Memory B cell (primary cell): ENCODE measurements at places on chromosomes 3 and 15.
A peak's percentile ranks its signal among the peaks of the same experiment; 100 is the strongest.

GRCh38 chr3:55468251-55468650 is 18.9 kb downstream of the WNT5A start:
- DNase-seq = no peak

DNA sequence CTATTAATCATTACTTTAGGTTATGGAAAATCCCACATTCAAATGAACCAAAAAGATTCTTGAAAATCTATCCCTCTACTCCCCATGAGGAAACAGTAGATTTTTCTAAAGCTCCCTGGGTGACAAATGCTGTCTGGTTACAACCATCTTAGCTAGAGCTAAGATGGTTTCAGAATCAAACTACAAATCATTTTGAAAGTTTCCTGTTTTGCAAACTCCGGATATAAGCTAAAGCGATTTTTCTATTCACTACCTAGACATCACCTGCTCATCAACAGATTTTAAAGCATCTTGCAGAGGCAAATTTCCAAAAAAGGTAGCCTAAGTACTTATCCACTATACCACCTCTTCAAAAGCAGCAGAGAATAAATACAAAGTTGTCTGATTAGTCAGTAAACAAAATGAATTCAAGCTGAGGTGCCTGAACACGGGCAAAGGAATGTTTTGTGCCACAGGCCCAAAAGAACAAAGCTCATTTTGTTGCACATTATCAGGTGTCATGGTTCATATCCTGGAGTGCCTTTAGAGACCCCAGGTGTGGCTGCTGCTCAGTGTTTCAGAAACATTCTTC is 204.9 kb downstream of the TNIK start:
- no peak for DNase-seq

DNA sequence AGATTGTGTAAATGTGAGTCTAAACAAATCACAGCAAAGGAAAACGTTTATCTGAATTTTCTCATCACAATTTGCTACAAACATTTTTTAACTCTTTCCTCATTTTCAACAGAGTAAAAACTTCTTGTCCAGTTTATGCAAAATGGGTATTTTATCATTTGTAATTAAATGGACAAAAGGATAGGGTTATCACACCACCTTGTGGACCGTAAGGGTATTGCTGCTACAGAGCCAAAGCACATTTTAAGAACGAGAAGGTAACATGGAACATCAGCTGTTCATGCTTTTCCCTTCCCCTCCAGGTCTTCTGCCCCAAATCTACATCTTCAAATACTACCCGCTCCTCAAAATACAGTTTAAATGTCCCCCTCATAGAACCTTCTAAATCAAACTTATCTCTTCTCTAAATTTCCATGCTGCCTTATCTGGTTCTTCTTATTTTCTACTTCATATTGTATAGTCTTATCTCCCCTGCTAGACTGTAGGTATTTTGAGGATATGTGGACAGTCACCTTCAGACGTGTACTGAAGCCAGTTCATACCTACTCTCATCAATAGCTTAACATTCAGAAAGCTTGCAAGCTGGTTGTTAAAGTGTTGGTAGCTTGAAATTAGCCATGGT is 12.8 kb upstream of the SETMAR start:
- peak; percentile 31 for DNase-seq

- no peak for DNase-seq
Measured at GRCh38 chr15:57085267-57085666, 166.8 kb downstream of the TCF12 start.

DNA sequence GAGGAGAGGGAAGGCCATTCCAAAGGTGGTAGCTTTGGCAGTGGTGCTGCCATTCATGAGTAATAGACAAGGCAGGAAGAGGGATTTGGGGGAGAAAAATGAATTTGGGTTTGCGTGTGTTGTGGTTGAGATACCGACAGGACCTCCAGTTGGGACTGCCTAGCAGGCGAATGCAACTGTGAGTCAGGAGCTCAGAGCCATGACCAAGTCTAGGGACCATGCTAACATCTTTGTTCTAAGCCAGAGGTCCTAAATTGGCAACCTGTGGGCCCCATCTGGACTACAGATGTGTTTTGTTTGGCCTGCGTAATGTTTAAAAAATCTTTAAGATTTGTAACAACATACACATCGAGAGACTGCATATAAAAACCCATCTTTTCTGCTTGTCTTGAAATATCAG is 61.6 kb downstream of the SAMMSON start:
- no peak for DNase-seq

GRCh38 chr3:189361103-189361835 is 189.5 kb downstream of the TPRG1 start:
- DNase-seq = no peak

DNA sequence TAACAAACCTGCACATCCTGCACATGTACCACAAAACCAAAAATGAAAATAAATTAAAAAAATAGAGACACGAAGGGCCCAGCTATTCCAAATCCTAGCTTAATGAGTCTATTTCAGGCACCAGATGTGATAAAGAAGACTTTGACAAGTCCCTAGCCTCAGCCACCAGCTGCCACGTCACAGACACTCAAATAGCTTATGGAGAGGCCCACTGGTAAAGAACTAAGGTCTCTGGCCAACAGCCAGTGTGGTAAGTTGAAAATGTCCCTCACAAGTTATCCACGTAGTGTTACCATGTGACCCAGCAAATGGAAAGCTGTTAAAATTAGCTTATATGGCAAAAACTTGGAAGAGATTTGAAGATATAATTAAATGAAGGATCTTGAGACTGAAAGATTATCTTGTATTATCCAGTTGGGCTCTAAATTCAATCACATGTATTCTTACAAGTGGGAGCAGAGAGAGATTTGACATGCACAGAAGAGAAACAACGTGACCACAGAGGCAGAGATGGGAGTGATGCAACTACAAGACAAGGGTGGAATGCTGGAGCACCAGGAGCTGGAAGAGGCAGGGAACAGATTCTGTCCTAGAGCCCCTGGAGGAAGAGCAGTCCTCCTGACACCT is 10.9 kb downstream of the ACSBG1 start:
- DNase-seq = no peak

DNA sequence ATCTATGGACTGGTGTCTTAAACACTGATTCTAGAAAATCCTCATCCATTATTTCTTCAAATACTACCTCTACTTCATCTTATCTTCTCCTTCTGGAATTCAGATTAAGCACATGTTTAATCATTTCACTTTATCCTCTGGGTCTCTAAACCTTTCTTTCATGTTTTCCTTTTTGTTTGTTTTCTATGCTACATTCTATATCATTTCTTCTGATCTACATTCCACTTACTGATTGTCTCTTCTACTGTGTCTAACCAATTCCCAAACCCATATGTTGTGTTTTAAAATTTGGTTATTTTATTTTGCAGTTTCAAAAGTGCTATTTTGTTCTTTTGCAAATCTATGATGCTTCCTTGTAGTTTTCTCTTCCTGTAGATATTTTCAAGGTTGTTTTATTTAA is 31.7 kb downstream of the CCR4 start:
- DNase-seq = no peak

GRCh38 chr15:74903676-74904075 is 3.0 kb downstream of the FAM219B start:
- DNase-seq = no peak

- no peak for DNase-seq
Measured at GRCh38 chr3:105822171-105823123, 46.4 kb downstream of the CBLB start.

GRCh38 chr3:56845505-56845904 is 43.8 kb upstream of the ARHGEF3 start:
- DNase-seq = no peak

GRCh38 chr3:99211309-99211708 is 309.8 kb upstream of the DCBLD2 start:
- DNase-seq = no peak

DNA sequence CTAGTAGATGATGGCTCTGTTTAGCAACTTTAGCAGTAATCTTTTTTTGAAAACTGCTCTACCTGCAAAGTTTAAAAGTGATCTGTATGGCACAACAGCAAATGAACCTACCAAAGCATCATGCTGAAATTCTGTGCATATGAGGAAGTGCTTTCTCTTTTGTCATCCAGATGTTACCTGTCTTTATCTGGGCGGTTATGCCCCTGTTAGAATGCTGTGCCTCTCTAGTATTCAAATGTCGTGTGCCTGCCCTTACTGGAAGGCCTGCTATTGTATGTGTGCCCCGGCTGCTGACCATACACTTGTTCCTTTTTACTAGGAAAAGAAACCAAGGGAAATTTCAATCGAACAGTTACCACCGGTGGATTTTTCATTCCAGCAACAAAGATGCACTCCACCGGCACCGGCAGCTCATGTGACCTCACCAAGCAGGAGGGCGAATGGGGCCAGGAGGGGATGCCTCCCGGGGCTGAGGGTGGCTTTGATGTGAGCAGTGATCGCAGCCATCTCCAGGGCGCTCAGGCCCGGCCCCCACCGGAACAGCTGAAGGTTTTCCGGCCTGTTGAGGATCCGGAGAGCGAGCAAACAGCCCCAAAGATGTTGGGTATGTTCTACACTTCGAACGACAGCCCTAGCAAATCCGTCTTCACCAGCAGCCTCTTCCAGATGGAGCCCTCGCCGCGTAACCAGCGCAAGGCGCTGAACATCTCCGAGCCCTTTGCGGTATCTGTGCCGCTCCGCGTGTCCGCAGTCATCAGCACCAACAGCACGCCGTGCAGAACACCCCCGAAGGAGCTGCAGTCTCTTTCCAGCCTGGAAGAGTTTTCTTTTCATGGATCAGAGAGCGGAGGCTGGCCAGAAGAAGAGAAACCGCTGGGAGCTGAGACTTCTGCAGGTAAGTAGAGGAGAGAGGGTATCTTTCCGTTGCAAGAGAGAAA is 61.6 kb downstream of the TMEM39A start:
- peak; percentile 5 for DNase-seq

DNA sequence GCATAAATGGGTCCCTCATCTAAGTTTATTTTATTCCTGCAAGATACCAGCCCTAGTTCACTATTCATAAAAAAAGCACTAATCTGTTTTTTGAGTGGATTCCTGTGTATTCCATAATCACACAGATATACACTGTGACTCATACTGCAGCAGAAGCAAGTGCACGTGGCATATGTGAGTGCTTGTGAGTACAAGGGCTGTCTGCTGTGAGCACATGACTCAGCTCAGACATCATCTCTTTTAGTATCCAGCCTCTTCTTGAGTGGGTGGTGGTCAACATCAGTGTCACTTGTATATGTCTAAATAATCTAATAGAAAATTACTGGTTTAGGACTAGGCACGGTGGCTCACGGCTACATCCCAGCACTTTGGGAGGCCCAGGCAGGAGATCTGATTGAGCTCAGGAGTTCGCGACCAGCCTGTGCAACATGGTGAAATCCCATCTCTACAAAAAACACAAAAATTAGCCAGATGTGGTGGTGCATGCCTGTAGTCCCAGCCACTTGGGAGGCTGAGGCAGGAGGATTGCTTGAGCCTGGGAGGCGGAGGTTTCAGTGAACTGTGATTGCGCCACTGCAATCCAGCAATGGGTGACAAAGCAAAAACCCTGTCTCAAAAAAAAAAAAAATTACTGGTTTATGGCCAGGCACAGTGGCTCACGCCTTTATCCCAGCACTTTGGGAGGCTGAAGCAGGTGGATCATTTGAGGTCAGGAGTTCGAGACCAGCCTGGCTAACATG is 49.8 kb downstream of the NIPA2 start:
- DNase-seq = no peak
